ENCODE measurements at places on chromosomes 4 and X.

DNA sequence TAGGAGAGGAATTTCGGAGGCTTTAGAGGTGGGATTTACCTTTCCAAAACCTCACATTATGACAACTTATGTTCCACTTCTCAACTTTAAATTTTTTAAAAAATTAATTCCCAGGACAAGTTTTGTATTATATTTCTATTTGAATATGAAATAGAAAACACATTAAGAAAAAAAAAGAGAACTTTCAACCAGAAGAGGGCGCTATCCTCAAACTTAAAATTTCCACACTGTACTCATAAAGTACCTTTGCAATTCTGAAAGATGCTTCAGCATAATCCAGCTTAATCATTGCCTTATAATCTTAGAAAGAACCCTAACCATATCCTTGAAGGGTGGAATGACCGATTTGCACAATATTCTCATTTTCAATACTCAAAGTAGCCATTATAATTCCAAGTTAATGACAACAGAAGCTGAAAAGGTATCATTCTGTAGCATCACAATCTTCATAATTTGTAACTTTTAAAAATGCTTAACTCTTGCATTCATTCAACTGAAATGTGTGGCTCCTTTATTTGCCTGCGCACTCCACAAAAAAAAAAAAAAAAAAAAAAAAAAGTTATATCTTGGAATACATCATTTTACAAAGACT is 158.0 kb downstream of the KCNIP4 start:
- no peak for DNase-seq

DNA sequence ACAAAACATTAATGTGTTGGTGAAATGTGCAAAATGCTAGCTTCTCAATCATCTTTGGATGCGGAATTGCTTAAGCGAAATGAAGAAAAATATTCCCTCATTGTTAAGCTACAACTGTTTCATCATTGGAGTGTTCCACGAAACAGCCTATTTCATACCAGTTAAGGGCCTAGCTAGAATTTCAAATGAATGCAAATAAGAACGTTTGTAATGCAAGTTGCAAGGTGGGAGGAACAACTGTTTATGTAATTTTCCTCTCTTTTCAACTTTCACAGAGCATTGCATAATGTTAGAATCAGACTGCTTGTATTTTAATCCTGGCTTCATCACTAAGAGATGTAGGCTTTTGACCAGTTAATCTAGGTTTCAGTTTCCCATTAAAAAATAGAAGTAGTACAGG is 480.1 kb downstream of the IL1RAPL1 start:
- DNase-seq, result no peak

DNA sequence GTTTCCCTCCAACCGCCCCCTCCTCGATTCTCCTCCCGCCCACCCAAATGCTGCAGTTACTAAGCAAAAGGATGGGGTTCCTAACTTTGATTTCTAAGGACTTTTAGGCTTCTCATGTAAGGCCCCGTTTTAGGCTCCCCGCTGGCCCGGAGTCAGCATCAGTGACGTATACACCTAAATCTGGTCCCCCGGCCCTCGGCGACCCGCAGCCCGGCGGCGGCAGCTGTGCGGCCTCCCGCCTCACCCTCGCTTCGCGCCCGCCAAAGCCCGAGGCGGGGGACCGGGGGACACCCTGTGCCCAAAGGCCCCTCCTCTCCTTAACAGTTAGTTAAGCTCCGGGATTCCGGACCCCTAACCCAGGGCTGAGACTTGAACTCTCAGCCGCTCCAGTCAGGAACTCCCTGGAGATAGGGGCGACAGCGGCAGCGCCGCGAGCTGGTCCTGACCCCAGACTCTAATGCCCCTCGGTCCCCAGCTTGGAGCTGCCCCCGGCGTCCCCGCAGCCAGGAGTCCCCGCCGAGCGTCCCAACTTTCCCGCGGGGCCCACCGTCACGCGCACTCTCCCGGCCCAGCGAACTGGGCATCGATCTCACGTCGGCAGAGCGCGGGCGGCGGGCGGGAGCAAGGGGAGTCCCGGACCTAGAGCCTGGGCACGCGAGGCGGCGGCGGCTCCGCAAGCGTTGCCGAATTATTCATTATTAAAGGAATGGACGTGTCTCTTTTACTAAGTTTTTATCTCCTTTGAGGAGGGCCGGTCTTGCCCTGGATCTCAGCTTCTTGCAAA is 1.5 kb upstream of the NR3C2 start:
- peak; percentile 34 for DNase-seq

- DNase-seq, result peak; percentile 35
Observed at GRCh38 chrX:7147413-7147977, at the start of gene STS. Gene STS, plus strand, starts transcription at chrX:7147712. Its CDS starts 105,488 bp downstream, at chrX:7253200.

DNA sequence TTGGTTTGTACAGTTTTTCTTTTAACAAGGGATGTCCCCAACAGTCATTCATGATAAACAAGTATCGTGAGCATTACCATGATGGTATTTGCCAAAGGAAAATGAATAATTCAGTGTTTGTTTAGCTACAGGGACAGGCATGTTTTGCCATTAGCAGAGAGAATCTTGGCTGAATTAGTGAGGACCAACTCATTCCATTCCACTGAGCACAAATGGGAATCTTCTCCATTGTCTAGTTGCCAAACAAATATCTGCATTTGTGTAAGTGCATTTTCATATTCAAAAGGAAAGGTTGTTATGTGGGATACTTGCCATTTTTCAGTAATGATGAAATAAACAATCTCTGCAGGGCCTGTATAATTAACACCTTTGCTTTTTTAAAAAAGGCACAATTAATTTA is 1762.6 kb downstream of the RPA4 start:
- no peak for DNase-seq

GRCh38 chr4:21605006-21605405 is 343.6 kb downstream of the KCNIP4 start:
- no peak for DNase-seq

DNA sequence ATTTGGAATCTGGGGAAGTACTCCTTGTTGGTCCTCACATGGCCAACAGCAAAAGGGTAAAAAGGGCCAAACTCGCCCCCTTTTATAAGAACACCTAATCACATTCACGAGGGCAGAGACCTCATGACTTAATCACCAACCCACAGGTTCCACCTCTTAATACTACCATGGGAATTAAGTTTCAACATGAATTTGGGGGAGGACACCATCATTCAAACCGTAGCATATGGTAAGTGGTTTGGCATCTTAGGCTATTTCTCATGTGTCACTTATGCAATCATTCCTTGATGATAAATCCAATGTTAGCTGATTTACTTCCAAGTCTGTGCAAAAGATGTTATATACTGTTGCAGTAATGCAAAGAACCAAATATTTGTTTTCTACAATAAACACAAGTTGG is 302.9 kb upstream of the FAM241A start:
- no peak for DNase-seq

DNA sequence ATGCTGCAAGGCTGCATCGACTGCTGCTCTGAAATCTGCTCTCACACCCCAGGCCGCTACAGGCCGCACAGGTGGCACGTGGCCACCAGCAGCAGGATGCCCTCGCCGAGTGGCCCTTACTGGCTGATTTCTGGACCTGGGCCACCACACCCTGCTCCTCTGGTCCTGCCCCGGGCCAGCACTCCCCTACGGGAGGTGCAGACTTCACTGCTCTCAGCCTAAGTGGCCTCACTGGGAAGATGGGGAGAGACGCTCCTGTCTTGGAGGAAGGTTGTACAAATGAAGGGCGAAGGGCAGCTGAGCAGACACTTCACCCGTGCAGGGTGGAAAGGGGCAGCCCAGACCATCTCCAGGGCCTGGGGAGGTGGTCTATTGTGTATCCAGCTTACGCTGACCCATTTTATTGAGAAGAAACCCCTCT is 72.5 kb downstream of the ACOX3 start:
- no peak for DNase-seq

DNA sequence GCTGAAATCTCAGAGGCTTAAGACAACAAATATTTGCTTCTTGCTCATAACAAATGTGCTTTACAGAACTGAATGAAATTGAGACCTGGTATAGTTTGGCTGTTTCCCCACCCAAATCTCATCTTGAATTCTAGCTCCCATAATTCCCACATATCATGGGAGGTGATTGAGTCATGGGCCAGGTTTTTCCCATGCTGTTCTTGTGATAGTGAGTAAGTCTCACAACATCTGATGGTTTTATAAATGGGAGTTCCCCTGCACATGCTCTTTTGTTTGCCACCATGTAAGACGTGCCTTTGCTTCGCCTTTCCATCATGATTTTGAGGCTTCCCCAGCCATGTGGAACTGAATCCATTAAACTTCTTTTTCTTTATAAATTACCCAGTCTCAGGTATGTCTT is 221.1 kb upstream of the DIPK2B start:
- no peak for DNase-seq

DNA sequence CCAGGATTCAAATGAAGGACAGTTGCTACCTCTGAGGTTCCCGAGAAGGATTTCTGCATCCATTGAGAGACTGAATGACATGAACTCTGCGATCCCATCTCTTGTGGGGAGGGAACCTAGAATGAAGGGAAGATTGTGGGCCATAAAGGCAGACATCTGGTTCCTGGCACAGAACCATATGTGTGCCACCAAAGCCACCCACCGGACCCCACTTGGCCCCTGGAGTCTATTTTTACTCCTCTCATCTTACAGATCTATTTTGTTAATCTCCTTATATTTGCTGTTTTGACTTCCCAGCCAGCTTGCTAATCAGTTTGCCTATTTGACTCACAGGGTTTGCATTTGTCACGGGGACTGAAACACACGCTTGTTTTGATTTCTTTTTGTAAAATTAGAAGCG is 7.3 kb downstream of the SOD3 start:
- DNase-seq, result no peak

- DNase-seq, result no peak
Observed at GRCh38 chrX:124151195-124151594, 181.3 kb upstream of the TEX13D start.

GRCh38 chrX:113919387-113919786 is 664.5 kb upstream of the HTR2C start:
- no peak for DNase-seq

- DNase-seq, result no peak
Observed at GRCh38 chr4:163755013-163755412, 260.5 kb downstream of the TMA16 start.

DNA sequence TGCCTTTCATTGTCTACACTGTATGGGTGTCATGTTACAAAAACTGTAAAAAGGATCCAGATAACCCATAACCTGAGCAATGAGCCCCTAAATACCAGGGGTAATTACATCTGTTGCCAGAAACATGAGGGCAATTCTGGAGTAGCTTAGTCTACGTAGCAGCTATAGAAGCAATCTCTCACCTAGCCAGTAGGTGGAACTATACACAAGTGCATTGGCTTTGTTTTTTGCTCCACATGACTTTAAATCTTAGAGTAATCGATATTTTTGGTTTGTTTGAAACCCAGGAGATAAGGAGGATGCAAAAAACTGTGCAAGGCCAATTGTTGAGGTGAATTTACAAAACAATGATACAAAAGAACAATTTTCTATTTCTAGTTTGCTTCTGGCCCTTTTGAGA is 57.5 kb downstream of the GPR82 start:
- no peak for DNase-seq

GRCh38 chr4:3250438-3250955 is 1.5 kb downstream of the MSANTD1 start:
- no peak for DNase-seq

GRCh38 chrX:97876697-97877407 is 993.1 kb downstream of the RPA4 start:
- DNase-seq, result no peak

- DNase-seq, result no peak
Observed at GRCh38 chr4:46508216-46508615, 118.3 kb upstream of the GABRA2 start.

GRCh38 chr4:159368320-159368719 is 265.4 kb downstream of the RAPGEF2 start:
- DNase-seq, result no peak

DNA sequence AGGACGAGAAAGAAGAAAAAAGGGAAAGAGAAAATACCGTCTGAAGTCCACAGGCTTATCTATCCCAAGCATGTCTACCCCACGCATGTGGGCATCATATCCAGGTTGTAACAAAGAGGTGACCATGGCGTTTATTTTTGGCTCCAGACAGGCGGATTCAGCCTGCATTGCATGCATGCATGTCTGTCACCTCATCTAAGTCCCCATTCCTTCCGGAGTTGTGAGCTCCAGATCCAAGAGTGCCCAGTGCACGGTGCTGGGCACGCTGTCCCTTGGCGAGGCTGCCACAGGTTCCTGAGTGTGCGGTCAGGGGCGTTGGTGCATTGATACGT is 905 bp upstream of the GALNTL6 start:
- no peak for DNase-seq
